ENCODE measurements at places on chromosomes 2 and 18.

DNA sequence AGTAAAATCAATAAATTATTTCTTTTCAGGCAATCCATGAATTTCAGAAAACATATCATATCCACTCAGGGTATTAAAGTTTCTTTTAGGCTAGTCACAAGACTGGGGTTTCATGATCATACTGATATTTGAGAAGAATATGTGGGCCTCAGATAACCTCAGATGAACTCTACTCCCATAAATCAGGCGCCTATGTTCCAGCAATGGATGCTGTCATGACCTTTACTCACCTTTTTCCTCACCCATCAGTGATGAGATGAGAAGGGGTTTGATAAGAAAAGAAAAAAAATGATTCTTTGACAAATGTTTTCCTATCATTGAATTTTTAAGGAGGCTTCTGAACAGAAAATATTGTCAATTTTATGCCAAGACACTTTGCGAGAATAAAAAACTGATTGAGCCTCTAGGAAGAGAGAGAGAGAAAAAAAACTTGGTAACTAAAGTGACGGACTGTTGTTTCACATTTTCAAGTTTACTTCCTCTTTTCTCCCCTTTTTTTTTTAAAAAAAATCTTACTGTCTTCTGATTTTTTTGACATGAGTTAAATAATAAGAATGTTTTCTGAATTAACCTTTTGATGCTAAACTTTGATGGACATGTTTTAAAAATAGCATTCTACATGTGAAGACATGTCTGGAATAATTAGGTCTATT, 309.1 kb upstream of the MAP2 start:
- no peak for DNase-seq

DNA sequence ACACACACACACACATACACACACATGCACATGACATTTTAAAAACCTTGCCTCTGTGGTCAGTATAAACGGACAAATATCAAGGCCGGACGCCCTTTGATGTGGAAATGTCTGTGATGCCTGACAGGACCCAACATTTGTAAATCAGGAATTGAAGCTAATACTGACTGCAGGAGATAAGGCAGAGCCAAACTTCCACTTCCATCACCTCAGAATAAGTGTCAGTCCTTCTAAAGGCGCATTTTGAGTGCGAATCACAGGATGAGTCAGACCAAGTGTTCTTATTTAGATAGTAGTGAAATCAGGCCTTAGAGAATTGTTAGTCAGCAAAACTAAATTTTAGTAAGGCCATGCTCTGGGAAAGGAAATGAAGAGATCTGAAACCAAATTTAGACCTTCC, 211.7 kb upstream of the LRATD1 start:
- no peak for DNase-seq

- DNase-seq: no peak
These were observed 17.1 kb upstream of the CNDP1 start for GRCh38 chr18:74517236-74517630.

- no peak for DNase-seq
These were observed 74.7 kb downstream of the KIAA2012 start for GRCh38 chr2:202147775-202148174.

DNA sequence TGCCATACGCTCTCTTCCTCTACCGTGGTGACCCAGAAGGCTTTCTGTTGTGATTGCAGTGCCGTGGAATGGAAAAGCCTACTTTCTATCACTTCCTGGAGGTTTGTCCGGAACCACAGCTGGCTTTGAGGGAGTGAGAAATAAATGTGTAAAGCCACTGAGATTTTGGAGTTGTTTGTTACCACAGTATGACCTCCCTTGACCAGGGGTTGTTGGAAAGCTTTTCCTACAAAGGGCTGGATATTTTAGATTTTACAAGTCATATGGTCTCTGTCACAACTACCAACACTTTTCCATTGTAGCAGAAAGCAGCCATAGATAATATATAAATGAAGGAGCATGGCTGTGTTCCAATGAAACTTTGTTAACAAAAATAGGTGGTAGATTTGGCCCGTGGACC, 70.3 kb downstream of the VAPA start:
- no peak for DNase-seq

- DNase-seq: peak; percentile 4
These were observed 60.4 kb downstream of the WDSUB1 start for GRCh38 chr2:159226059-159226461.
